CD4-positive, alpha-beta T cell treated with Interleukin-15 for 1 hour (primary cell): ENCODE measurements at places on chromosomes 13 and 19.

- no peak for DNase-seq
These were observed 377.2 kb downstream of the SUCLA2 start for GRCh38 chr13:47623862-47624261.

DNA sequence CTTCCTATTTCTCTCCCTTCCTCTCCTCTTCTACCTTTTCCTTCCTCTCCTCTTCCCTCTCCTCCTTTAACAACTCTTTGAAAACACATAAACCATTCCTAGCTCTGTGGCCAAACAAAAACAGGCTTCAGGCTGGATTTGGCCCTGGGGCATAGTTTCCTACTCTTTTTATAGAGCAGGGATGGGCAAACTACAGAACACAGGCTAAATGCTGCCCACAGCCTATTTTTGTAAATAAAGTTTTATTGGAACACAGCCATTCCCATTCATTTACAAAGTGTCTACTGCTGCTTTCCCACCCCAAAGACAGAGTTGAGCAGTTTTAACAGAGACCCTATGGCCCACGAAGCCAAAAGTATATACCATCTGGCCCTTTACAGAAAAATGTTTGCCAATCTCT is 35.4 kb downstream of the LHFPL6 start:
- no peak for DNase-seq

DNA sequence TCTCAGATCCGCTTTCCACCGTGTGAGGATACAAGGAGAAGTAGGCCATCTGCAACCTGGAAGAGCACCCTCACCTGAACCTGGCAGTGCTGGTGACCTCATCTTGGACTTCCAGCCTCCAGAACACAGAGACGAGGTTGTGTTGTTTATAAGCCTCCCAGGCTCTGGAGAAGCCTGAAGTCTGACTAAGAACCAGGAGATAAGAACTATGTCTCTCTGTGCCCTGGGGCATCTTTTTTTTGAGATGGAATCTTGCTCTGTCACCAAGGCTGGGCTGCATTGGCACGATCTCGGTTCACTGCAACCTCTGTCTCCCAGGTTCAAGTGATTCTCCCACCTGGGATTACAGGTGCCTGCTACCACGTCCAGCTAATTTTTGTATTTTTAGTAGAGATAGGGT is 14.5 kb downstream of the FCGBP start:
- DNase-seq, result no peak

- DNase-seq, result peak; percentile 42
These were observed 1.1 kb downstream of the KEAP1 start for GRCh38 chr19:10501971-10502523.

DNA sequence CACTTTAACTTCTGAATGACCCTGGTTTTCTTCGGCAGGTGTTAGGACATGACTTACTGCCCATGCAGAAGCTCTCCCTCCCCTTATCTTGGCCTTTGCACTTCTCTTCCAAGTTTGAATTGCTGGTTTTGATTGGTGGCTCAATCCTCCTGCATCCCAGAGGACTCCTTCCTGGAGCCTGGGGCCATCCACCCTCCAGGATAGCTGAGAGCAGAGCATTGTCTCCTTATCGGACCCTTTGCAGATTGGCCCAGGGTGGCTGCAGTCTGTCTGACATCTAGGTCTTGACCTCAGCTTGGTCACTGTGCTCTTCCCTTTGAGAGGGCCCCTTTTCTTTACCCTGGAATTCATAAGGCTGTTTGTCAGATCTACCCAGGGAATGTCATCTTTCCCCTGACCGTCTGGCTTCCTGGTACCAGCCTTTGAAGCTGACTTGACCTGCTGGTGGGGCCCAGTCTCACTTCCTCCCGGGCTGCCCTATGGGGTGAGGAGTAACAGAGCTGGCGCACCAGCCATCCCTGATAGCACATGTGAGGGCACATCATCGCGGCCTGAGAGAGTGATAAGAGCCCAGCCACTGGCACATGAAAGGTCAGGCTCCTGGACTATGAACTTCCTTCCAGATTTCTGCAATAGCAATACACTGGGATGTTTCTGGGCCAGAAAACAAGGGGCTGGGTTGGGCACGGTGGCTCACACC is 172.9 kb upstream of the UBL3 start:
- no peak for DNase-seq

- DNase-seq, result no peak
These were observed 25.8 kb downstream of the MEGF8 start for GRCh38 chr19:42351079-42351735.

DNA sequence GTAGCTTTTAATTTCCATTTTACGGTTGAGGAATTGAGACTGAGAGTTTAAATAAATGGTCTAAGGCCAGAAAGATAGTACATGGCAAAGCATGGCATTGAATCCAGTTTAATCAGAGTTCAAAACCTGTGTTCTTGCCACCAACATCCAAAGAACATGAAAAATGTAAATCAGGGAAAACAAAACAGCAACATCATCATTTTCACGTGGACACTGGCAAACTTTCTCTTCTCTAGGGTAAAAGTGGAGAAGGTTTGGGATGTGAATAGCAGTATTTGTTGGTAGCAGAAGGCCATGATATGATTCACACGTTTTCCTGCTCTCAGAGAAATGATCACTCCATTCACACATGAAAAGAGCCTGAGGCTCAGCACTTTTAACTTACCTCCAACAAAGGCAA is 357.7 kb downstream of the UQCRFS1 start:
- DNase-seq, result no peak

DNA sequence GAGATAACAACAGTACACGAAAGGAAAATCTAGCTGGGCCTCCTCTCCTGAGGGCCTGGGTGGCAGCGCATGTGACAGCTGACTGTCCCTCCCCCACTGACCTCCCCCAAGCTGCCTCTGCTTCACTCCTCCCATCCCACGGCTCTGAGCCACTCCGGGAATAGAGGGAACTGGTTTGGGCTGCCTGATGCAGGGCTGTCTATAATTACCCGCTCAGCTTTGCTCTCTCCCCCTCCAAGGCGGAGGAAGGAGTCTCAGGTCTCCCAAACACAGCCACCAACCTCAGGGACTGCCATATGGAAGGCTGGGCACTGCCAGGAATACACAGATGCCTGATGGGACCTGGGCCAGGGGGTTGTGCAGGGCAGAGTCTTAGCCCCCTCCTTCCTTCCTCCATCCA is 7.9 kb downstream of the NAPA start:
- DNase-seq, result no peak

DNA sequence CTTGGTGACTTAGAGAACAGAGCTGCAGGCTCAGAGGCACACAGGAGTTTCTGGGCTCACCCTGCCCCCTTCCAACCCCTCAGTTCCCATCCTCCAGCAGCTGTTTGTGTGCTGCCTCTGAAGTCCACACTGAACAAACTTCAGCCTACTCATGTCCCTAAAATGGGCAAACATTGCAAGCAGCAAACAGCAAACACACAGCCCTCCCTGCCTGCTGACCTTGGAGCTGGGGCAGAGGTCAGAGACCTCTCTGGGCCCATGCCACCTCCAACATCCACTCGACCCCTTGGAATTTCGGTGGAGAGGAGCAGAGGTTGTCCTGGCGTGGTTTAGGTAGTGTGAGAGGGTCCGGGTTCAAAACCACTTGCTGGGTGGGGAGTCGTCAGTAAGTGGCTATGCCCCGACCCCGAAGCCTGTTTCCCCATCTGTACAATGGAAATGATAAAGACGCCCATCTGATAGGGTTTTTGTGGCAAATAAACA is 9.9 kb downstream of the APOC1 start:
- no peak for DNase-seq

- DNase-seq, result no peak
These were observed 22.0 kb downstream of the MUC16 start for GRCh38 chr19:8988204-8988603.

DNA sequence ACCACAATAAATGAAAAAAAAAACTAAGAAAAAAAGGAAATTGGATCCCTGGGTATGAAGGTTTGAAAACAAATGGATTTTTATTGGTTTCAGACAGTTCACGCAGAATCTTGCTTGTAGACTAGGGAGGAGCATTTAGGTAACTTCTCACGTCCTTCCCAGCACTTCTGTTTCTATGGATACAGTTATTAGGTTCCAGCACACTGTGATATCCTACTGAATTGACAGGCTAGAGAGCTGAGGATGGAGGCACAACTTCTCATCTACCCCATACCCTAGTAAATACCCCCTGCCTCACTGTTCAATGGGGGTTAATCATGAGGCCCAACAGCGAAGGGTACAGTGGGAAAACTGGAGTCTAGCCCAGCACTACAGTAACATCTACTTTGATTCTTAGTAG is 304.1 kb downstream of the ENOX1 start:
- no peak for DNase-seq

GRCh38 chr13:41312176-41312500 is 1.1 kb downstream of the NAA16 start:
- DNase-seq, result no peak

- DNase-seq, result no peak
These were observed 20.5 kb upstream of the VSTM2B start for GRCh38 chr19:29505097-29505824.

- no peak for DNase-seq
These were observed 384.6 kb downstream of the FGF14 start for GRCh38 chr13:102017248-102017647.

DNA sequence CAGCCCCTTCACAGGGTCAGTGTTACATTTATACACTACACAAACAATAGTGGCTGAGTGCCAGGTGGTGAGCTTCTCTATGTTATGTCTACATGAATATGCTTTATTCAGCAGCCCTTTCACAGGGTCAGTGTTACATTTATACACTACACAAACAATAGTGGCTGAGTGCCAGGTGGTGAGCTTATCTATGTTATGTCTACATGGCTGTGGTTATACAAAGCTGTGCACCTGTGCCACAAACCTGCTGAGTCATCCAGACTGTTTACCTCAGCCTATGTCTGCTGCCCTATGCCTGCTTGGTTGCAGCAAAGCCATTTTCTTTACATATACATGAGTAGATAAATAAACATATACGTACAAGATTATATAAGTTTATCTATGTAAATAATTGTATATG is 76.5 kb downstream of the ZNF726 start:
- DNase-seq, result no peak

DNA sequence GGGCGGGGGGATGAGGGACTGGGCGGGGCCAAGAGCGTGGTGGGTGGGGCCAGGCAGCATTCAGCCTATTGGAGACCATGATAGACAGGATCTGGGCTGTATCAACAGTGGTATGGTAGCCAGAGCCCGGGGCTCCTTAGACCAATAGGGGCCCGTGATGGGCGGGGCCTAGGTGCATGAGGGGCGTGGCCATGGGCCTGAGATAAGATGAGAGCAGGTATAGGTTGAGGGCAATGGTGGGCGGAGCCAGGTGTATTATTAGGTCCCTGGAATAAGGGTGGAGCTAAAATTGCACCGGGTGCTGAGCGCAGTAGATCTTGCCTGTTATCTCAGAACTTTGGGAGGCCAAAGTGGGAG is 5.3 kb downstream of the ABCA7 start:
- DNase-seq, result peak; percentile 84

GRCh38 chr13:107553838-107554237 is 661.5 kb downstream of the LIG4 start:
- DNase-seq, result no peak

DNA sequence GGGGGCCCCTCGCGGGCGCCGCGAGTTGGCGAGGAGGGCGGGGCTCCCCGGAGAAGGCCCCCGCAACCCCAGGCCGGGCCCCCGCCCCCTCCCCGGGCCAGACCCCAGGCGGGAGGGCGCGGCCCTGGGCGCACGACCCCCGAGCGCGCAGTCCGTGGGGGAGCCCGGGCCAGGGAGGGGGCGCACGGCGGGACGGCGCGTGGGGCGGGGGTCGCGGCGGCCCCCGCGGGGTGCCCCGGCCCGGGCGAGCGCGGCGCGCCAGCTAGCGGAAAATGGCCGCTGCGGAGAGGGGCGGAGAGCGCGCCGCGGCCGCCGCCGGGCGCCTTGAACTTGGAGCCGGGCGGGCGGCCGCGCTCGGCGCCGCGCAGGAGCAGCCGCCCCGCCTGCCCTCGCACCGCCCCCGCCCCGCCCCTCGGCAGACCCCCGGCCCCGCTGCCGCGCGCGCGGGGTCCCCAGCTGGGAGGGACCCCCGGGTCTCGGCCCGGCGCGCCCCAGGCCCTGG is 6.4 kb upstream of the NFIC start:
- no peak for DNase-seq

DNA sequence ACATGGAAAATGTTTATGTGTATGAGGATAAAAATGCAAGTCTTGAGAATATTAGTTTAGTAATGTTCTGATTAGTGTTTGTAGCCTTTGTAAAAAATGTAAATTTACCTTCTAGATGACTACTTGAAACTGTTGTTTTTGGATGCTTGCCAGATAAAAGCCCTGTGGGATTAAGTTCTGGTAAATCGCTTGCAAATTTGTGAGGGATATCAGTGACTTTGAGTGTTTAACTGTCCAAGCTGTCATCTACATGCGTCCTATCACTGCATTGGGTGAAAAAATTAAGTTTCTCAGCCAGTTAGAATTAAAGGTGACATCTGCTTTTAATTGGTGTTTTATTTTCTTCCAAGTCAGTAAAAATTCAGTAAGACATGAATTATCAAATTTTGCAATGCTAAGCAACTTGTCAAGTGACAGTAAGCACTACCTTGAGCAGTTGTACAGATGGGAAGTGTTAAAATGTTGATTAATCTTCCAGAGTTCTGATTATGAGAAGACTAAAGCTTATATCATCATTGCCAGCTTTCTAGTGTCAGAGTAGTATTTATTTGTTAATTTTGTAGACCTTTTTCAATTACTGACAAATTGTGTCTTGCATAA is 88.0 kb downstream of the PCCA start:
- no peak for DNase-seq

DNA sequence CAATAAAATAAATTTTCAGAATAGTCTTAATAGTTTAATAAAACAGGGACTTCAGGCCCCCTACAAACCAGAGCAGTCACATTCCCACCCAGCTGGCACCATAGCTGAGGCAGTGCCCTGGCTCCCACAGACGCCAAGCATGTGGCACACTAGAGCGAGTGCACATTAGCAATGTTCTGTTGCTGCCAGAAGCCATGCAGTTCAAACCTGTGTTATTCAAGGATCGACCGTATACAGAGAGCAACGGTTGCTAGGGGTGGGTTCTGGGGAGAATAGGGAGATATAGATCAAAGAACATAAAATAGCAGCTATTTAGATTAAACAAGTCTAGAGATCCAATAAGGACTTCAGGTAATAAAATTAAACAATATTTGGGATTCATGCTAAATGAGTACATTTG is 419.3 kb upstream of the KLHL1 start:
- DNase-seq, result no peak

DNA sequence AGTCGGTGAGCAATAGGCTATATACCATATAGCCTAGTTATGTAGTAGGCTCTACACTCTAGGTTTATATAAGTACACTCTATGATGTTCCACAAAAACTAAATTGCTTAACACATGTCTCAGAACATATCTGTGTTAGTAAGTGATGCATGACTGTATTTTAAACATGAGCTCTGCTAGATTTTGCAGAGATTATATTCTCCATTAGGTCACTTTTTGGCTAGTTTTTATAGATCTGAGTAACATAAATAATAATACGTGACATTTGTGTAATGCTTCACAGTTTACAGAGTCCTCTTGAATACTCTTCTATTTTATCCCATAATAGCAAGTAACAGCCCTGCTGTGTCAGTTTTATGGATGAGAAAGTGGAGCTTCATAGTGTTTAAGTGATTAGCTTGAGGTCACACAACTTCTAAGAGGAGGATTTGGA is 47.8 kb downstream of the NDFIP2 start:
- no peak for DNase-seq

- no peak for DNase-seq
These were observed 4.8 kb upstream of the SOX1 start for GRCh38 chr13:112062072-112062567.

- no peak for DNase-seq
These were observed 84.2 kb downstream of the SACS start for GRCh38 chr13:23349161-23349897.

GRCh38 chr19:57675881-57676280 is 5.9 kb upstream of the ZNF551 start:
- DNase-seq, result no peak

GRCh38 chr13:79481685-79482052 is 714 bp downstream of the NDFIP2 start:
- peak; percentile 26 for DNase-seq
